ENCODE measurements at places on chromosomes 5 and 9.

GRCh38 chr5:97131921-97132320, 10.5 kb downstream of the LIX1 start:
- no peak for DNase-seq

GRCh38 chr5:151970885-151971284, 46.2 kb upstream of the GLRA1 start:
- no peak for DNase-seq

DNA sequence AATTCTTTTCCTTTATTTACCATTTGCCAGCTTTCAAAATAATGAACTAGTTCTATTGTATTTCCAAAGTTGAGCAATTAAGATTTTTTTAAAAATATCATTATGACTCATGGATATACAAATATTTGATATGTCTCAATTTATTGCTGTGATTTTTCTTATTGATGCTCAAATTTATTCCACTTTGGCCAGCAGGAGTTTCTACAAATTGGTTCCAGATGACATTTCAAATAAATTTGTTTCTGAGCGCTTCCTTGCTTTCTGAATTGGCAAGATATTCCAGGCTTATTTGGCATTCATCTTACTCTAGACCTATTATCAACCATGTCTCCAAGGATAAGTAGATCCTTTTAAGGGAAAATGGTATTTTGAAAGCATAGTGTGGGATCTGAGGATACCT, 58.5 kb upstream of the TJP2 start:
- no peak for DNase-seq

GRCh38 chr5:163529698-163530097, 24.3 kb downstream of the MAT2B start:
- DNase-seq, result peak; percentile 1

DNA sequence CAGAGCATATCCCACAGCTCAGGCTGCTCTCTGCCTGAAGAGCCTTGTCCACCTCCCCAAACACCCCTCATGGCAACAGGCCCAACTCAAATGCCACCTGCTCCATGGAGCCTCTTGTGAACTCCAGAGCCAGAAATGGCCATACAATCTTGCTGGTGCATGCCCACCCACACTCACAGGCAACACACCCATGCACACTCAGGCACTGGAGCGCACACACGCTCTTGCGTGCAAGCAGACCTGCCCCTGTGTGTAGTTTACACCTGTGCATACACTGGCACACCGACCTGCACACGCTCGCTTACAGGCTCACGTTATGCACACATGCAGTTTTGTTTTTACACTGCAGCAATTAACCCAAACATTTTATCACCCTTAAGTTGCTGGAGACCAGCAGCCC, 40.0 kb downstream of the HRH2 start:
- DNase-seq, result no peak

DNA sequence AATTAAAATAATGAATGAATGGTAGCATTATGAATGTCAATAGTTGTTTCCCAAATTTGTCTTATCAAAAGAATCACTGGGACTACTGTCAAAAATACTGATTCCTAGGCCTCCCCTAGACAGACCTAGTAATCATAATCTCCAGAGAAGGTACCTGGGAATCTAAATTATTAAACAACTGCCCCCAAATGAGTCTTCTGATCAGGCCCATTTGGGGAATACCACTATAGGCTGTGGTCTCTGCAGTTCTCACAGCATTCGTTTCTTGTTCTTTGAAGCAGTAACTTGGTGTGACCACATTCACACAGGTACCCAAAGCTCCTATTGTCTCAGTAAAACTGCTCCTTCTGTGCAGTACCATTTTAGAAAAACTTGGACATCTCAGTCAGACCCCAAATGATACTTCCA, 230.9 kb downstream of the PIK3R1 start:
- no peak for DNase-seq

DNA sequence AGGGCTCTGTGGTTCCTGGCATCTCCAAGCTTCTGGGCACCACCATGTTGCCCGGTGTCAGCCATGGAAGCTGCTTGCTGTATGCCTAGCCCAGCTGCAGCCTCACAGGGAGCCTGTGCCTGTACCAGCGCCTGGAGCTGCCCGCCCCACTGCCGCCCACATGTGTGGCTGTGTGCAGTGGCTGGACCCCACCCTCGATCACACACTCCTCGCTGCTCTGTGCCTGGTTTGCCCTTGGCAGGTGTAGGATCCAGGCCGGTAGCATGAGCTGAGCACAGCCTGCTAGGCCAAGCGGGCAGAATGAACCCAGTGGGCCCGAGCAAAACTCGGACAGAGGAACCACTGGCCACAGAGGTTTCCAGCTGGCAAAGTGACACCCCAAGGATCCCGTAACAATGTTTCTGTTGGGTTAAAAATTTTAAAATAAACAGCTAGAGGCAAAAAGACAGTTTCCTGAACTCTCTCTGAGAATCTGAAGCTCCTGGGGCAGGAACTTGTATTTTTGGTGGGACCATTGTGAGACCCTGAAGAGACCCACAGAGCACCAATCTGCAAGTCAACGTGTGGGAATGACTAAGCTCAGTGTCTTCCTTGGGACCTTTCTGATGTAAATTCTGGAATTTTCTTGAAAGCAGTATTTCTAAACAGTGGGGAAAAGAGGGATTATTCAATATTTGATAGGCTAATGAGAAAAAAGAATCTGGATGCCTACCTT, 73.1 kb upstream of the CCDC112 start:
- no peak for DNase-seq

GRCh38 chr9:8179381-8180053, 379.9 kb upstream of the DMAC1 start:
- DNase-seq, result no peak

GRCh38 chr9:69655065-69655464, 17.1 kb downstream of the APBA1 start:
- DNase-seq, result no peak

DNA sequence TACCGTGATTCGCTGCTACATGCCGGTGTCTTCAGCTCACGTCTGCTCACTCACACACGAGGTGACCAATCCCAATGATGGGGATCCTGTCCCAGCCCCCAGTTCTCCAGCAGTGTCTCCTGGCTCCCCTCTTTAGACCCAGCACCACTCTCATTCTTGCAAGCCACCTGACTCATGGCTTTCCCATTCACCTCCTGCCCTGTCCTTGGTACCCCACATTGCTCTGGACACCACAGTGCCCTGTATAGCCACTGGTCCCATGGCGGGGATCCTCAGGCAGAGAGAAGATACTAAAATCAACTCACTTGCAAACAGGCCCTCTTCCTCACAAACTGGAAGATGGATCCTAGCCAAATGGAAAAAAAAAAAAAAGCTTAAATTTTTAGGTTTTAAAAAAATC, 81.0 kb downstream of the SLIT3 start:
- DNase-seq, result no peak

GRCh38 chr9:7375013-7375511, 424.5 kb downstream of the DMAC1 start:
- no peak for DNase-seq

DNA sequence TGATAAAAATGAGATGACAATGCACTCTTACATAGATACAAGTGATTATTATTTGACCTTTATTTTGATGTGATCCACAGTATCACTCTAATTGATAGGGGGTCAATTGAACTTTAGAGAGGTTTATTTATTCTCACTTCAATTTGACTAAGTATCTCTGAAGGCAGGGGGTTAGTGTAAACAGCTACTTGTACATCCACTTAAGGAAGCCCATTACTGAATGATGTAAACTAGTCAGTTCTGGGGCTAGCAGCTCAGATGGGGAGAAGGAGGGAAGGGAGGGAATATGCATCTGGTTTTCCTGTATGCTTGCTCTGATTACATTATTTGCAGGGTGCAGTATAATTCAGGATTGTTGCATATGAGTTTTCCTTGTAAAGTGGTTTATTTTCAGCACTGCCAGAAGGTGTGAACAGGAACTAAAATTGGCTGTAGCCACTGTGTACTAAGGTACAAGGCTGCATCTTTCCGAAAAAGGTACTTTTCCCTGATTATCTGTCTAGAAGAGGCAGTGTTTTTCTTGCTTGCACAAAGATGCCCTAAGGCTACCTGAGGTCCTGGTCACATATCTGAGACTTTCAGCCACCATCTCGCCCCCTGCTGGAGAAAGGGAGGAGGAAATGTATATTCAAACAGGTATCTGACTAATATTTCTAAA, 51.2 kb downstream of the MRPS27 start:
- peak; percentile 74 for DNase-seq

DNA sequence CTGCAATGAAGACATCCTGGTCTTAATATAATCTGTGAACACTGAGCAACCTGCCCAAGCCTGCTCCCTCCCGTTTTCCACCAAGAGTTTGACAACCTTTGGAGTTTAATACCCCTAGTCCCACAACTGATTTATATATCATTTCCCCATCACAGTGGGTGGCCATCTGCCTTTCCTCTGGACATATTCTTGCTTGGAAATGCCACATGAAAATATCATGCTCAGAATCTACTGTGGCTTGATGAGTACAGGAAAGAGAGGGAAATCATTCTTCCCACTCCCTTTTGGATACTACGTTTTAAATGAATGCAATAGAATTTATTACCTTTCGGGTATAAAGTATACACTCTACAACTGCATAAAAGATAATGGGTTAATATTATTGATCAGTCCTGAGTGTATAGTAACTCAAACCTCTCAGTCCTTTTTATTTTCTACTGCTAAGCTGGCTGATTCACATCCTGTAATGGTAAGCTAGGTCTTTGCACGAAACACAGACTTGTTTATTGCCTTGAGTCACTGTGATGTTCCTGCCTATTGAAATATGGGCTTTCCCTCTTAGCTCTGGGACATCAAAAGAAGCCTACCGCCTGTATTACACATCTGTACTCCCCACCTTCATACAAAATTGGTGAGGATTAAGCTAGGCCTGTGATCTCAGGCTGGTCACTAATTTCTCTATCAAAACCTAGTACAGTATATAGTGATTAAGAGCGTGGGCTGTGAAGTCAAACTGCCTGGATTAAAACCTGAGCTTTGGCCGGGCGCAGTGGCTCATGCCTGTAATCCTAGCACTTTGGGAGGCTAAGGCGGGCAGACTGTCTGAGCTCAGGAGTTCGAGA, 67.6 kb upstream of the NR5A1 start:
- DNase-seq, result peak; percentile 87

- no peak for DNase-seq
Measured at GRCh38 chr9:93054758-93055704, 3.5 kb upstream of the SUSD3 start.

DNA sequence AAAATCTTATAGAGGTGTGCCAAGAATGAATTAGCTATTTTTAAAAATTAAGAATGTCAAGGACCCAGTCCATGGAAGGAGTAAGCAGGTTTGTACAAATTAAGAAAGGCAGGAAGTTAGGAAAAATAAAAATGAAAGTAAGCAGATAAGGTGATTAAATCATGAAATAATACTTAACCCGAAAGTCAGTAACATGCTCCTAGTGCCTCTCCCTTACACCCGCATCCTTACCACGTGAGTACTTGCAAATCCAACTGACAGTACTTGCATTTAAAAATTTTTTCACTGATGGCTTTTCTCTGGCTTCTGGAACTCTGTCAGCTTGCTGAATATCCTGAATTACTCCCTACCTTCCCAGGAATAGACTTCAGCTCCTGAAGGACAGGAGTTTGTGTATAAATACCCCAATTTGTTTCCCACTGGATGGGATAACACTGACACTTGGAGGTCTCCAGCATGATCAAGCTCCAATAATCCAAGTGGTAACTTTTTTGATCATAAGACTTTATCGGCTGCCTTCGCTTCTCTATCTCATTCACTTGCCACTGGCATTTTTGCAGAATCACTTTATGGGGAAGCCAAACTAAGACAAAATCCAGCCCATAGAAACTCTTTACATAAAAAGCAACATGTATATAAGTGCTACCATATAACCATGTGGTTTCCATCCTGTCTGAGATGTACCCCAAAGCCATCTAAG, 41.6 kb upstream of the RICTOR start:
- DNase-seq, result no peak

Data from M059J (cell line).